Stimulated activated CD8-positive, alpha-beta memory T cell treated with anti-CD3 and anti-CD28 coated beads, Interleukin-2, amount 100 ng/mL, for 1 hour (primary cell): ENCODE measurements at places on chromosomes 6 and 20.

DNA sequence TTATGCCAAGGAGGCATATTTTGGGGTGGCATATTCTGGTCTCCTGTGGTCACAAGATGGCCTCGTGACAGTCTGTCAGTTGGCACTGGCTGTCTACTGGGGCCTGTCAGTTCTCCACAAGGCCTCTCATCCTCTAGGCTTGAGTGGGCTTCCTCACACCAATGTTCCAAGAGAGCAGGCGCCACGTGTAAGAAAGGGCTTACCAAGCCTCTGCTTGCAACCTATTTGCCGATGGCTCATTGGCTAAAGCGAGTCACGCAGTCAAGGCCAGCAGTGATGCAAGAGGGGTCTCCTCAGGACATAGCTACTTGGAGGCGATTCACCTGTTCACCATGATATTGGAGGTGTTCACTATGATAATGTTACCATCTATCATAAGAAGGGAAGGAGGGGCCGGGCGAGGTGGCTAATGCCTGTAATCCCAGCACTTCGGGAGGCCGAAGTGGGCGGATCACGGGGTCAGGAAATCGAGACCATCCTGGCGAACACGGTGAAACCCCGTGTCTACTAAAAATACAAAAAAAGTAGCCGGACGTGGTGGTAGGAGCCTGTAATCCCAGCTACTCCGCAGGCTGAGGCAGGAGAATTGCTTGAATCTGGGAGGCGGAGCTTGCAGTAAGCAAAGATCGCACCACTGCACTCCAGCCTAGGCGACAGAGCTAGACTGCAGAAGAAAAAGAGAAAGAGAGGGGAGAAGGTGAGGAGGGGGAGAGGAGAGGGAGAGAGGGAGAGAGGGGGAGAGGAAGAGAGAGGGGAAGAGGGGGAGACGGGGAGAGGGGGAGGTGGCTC, 35.3 kb downstream of the C6orf52 start:
- no peak for DNase-seq

DNA sequence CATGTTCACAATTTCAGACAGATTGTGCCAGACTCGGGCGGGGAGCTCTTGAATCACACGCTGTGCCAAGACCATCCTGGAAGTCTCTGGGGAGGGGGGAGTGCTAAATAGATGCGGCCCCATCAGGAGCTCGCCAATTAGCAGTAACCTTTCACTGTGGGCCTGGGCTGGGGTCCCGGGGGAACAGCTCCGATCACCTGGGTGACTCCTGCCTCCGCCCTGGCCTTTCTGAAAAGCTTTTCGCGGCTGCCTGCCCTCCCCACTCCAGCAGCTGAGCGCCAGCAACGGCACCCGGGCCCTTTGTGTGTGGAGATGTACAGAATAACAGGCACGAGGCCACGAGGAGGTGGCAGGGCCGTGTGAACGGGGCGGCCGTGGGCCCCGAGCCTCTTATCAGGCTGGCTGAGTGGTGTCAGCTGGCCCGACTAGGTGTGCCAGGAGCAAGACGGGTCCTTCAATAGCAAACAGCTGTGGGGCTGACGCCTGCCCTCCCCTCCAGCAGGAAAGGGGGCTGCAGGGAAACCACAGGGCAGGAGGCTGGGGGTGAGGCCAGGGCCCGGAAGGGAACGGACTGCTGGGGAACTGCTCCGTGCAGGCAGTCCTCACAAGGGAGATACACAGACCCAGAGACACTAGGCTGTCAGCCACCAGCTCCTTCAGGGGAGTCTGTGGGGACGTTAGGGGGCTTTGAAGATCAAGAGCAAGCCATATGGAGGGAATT, 56.8 kb downstream of the NOL4L start:
- no peak for DNase-seq

GRCh38 chr6:147990159-147990558, 352.5 kb upstream of the SASH1 start:
- no peak for DNase-seq

- no peak for DNase-seq
These were observed 5.0 kb upstream of the CPNE1 start for GRCh38 chr20:35669681-35670080.

DNA sequence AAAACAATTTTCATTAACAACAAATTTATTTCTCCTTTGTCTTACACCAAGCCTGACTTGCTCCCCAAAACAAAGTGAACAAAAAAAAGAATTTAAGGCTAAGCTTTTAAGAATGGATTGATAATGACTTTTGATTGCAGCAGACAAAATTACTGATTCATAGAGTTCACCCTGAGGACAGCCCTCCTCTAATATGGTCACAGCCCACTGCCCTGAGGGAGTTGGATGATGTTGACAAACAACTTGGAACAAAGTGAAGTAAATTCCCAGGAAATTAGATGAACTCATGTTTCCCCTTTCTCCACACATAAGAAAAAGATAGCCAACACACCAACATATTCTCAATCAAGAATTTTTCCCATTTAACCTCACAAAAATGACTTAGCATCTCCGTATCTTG, 7.7 kb upstream of the ISM1 start:
- DNase-seq, result no peak

DNA sequence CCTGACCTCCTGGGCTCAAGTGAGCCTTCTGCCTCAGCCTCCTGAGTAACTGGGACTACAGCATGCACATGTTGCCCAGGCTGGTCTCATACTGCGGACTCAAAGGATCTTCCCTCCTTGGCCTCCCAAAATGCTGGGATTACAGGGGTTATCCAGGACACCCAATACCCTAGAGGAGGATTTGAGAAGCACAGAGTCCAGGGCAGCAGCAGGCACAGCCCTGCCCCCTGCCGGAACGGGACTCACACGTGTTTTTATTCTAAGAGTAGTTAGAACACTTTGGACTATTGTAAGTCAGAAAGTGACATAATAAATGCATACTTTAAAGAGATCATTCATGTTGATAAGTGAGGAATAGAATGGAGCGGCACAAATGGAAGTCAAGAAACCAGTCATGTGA, 80.2 kb downstream of the C6orf118 start:
- DNase-seq, result no peak

GRCh38 chr6:11294228-11294627, 61.8 kb upstream of the NEDD9 start:
- no peak for DNase-seq
